Hematopoietic multipotent progenitor cell treated with erythropoietin and hydrocortisone succinate and interleukin-3 and kit ligand, for 4 days (in vitro differentiated cells): ENCODE measurements at places on chromosomes 1 and 21.

GRCh38 chr1:62110198-62110817 lies 84.3 kb upstream of the L1TD1 start:
- no peak for DNase-seq

DNA sequence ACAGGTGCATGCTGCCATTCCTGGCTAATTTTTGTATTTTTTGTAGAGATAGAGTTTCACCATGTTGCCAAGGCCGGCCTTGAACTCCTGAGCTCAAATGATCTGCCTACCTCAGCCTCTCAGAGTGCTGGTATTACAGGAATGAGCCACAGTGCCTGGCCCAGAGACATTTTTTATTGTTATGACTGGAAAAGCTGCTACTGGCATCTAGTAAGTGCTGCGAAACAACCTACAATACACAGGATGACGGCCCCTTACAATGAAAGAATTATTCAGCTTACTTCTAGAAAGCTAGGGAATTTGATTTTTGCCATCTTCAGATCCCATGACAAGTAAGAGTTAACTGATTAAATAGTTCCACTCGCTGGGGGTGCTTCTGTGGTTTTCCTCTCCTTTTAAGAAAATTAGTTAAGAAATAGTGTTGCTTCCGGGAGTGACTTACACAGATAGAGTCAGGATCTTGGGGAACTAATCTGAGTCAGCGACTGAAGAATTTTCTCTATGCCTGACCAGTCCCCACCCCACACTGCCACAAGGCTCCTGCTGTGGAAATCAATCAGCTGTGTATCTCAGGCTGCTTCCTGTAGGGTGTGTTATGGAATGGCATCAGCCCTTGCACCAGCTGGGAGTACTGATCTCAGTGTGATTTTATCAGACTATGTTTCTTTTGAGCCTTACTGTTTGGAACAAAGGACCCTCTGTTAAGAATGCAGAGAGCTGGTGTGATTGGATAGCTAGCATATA lies 93.0 kb upstream of the BMP8A start:
- DNase-seq = peak; percentile 78

DNA sequence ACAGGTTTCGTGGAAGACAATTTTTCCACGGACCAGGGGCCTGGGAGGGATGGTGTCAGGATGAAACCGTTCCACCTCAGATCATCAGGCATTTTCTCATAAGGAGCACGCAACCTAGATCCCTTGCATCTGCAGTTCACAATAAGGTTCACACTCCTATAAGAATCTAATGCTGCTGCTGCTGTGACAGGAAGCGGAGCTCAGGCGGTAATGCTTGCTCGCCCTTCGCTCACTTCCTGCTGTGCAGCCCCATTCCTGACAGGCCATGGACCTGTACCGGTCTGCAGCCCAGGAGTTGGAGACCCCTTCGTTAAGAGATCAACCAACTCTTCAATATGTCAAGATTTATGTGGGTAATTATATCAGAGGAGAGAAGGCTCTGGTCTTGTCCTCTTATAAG lies 3.3 kb upstream of the DHX9 start:
- DNase-seq = no peak

DNA sequence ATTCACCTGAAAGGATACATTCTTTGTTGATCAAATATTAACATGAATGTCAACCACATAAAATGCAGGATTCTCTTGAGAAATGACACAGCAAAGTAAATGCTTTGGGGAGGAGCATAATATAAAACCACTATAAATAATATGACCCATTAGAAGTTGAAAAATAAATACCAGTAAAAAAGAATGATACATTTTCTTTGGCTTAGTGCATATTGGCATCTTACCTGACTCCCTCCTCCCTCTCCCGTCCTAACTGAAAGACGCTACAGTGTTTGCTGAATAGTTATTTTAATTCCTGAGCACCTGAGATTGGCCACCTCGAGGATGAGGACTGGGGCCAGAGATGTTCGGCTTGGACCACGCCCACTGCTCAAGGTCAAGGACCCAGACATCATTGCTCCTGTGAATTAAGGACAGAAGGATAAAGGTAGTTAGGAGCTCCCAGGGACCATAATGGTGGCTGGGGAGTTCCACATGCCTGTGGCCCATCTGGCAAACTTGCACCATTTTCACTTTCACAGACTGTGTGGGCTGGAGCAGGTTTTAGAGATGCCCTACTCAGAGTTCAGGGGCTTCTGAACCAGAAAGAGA lies 16.4 kb upstream of the CPLANE2 start:
- DNase-seq = no peak

- no peak for DNase-seq
These were observed 204.4 kb upstream of the AJAP1 start for GRCh38 chr1:4449972-4450371.

DNA sequence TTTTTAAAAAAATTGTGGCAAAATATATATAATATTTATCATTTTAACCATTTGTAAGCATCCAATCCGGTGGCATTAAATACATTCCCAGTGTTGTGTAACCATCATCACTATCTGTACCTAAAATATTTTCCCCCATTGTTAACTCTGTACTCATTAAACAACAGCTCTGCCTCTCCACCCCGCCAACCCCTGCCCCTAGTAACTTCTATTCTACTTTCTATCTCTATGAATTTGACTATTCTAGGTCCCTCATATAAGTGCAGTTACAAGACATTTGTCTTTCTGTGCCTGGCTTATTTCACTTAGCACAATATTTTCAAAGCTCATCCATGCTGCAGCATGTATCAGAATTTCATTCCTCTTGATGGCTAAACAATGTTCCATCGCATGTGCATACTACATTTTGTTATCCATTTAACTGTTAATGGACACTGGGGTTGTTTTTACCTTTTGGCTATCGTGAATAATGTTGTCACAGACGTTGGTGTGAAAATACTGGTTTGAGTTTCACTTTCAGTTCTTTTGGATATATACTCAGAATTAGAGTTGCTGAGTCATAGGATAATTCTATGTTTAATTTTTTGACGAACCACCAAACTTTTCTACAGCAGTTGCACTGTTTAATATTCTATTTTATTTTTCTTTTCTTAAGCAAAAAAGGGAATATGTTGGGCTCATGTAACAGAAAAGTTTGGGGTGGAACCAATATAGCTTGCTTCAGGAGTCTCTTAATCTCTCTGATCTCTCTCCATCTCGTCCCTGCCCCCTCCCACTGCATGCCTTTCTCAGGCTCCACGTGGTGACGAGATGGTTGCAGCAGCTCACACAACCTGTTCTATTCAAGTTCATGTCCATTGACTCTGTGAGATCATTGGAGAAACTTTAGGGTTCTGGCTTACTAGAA lies 25.2 kb upstream of the RCAN1 start:
- peak; percentile 52 for DNase-seq
